ENCODE measurements at places on chromosomes 3 and 15.

GRCh38 chr15:44325568-44325967, 37.0 kb downstream of the GOLM2 start:
- DNase-seq: no peak

DNA sequence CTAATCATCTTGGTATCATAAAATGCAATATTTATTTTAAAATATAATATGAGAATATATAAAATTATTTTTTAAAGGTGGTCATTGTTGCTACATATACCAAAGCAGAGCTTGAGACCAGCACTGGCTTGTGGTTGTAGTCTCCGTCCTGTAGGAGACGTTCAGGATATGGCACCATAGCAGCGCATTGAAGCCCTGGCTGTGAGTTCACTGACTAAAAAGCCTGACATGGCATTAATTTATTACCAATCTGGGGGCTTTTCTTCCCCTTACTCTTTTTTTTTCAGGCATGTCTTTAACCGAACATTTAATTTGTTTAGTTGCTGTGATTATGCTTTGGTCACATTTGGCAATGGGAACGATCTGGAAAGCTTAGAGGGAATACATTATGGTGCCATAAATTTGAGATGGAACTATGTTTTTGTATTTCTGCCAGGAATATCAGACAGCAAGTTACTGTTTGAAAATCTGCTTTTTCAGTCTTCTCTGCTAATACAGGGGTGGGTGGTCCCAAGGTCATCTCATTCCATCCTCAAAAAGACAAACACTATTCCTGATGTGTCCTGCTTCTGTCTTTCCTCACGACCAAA, 108.5 kb downstream of the ZIC4 start:
- DNase-seq: no peak

DNA sequence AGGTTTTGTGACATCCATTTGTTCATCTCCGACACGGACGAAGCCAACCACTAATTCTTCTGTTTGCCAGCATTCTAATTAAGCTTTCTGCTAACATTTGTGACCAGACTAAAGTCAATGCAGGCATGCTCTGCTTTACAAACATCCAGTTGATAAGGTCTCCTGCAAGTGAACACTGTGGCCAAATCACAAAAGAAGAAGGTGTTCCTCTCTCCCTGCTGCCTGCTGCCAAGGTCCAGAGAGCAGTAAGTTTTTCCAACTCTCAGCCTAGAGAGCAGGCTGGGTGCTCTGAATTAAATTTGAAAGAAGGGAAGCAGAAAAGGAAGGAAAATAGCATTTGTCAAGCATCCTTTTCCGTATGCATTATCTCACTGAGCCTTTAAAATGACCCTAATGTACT, 133.6 kb downstream of the ATP8B4 start:
- no peak for DNase-seq

DNA sequence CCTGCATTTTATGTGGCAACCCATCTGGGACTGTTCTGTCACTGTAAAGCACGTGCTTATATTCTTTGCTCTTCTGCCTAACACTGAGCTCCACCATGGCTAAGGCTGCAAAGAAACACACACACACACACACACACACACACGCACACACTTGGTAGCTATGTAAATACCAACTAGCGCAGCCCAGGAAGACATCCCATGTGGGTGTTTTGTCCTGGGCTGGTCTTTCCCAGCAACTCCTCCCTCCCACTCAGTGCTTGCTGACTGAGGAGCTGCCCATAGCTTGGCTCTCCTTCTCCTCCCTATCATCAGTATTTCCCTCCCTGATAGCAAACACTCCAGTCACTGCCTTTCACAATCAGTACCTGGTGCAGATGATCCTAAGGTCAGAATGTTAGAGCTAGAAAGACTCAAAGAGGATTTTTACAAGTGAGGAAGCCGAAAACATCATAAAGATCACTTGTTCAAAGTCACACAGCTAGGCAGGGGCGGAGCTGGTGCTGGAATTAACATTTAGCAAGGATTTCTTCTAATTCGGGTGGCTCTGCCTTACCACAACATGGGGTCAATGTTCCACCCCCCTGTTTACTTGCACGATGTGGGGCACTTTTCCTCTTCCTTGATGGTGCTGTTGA, 377.1 kb upstream of the TBL1XR1 start:
- DNase-seq: no peak

- no peak for DNase-seq
These were observed 79.8 kb downstream of the EPHB1 start for GRCh38 chr3:134874737-134875413.

- no peak for DNase-seq
These were observed 394.6 kb upstream of the RORA start for GRCh38 chr15:61623746-61624145.

GRCh38 chr15:29849218-29849617, 26.9 kb upstream of the TJP1 start:
- no peak for DNase-seq

- no peak for DNase-seq
These were observed 476.1 kb downstream of the EDEM1 start for GRCh38 chr3:5663601-5664000.

GRCh38 chr3:121724130-121724529, 25.4 kb downstream of the GOLGB1 start:
- DNase-seq: no peak

DNA sequence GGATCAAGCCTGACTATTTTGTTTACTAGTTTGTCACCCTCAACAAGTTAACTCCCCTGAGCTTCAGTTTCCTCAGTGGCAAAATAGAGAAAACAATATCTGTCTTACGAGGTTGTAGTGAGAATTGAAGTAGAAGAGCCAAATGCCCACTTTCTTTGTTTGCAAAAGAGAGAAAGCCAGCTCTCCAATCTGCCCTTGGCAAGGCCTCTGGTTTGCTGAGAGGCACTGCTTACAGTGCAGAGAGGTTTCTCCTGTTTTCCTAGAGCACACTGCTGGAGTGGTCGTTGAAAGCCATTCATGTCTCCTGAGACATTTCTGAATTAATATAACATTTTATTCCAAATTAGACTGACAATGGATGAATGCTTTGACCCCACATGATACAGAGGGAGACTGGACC, 260.5 kb upstream of the IGF1R start:
- DNase-seq: no peak

DNA sequence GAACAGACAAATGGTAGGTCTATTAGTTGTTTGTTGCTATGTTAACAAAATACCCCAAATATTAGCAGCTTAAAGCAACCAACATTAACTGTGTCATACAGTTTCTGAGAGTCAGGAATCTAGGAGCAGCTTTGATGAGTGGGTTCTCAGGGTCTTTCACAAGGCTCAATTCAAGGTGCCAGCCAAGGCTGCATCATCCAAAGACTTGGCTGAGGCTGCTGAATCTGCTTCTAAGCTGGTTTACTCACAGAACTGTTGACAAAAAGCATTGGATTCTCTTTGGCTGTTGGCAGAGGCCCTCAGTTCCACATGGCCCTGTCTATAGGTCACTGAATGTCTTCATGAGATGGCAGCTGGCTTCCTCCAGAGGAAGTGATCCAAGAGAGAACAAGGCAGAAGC, 40.3 kb upstream of the TSC22D2 start:
- no peak for DNase-seq

- DNase-seq: no peak
These were observed 25.4 kb upstream of the FAM3D start for GRCh38 chr3:58691997-58692396.

DNA sequence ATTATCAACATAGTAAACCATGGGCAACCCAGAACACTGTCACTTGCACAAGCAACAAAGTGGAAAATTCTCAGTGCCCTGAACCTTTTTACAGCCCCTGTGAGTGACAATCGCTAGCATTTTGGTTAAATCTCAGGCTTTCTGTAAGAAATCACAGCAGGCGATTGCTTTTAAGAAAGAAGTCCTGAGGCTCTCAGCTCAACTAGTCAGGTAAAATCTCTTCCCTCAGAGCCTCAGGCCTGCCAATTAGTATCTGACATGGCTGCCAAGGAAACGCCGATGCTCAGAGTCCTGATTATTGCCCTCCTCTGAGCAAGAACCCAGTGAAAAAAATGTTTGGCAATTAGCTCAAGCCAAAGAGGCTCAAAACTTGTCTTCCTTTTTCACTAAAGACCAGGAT, 530.8 kb downstream of the DIPK2A start:
- no peak for DNase-seq

GRCh38 chr15:68494573-68495110, 62.7 kb upstream of the ITGA11 start:
- DNase-seq: no peak

GRCh38 chr3:51716805-51717204, 9.9 kb downstream of the GRM2 start:
- DNase-seq: no peak

GRCh38 chr15:31069360-31070000, 32.0 kb downstream of the TRPM1 start:
- no peak for DNase-seq

DNA sequence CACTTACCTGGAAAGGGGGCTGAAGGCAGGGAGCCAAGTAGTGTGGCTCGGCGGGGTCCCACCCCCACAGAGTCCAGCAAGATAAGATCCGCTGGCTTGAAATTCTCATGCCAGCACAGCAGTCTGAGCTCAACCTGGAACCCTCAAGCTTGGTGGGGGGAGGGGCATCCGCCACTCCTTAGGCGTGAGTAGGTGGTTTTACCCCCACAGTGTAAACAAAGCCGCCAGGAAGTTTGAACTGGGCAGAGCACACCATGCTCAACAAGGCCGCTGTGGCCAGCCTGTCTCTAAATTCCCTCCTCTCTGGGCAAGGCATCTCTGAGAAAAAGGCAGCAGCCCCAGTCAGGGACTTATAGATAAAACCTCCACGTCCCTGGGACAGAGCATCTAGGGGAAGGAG, 156.3 kb downstream of the KBTBD8 start:
- DNase-seq: no peak

Measured in NCI-H524 treated with DMSO at 0.1 percent for 48 hours (cell line).